Mesothelial cell of epicardium (in vitro differentiated cells): ENCODE measurements at places on chromosomes 16 and 17. TPM values are rescaled to one million over a fixed set of nuclear protein-coding genes. Genes with fewer than 3 reads are reported as not detected.

GRCh38 chr17:37361543-37361942 is 14.2 kb upstream of the C17orf78 start:
- no peaks in the 10 kb centered on the region for H3K27me3 ChIP-seq
- no peak for DNase-seq
- H3K4me1 ChIP-seq = peaks cover 44% of the 10 kb centered on the region
- H3K4me3 ChIP-seq = no peak overlapping the region

GRCh38 chr16:974611-975261 is 4.0 kb upstream of the LMF1 start:
- H3K27ac ChIP-seq = no peak overlapping the region
- no peak overlapping the region for H3K4me3 ChIP-seq
- no peak for DNase-seq
- H3K4me1 ChIP-seq = peaks cover 2% of the 10 kb centered on the region
- H3K27me3 ChIP-seq = peaks cover 34% of the 10 kb centered on the region

GRCh38 chr16:64121473-64121872 is 1000.4 kb downstream of the CDH11 start:
- no peaks in the 10 kb centered on the region for H3K4me1 ChIP-seq
- H3K4me3 ChIP-seq = no peak overlapping the region
- no peaks in the 10 kb centered on the region for H3K36me3 ChIP-seq
- no peak overlapping the region for H3K27ac ChIP-seq

DNA sequence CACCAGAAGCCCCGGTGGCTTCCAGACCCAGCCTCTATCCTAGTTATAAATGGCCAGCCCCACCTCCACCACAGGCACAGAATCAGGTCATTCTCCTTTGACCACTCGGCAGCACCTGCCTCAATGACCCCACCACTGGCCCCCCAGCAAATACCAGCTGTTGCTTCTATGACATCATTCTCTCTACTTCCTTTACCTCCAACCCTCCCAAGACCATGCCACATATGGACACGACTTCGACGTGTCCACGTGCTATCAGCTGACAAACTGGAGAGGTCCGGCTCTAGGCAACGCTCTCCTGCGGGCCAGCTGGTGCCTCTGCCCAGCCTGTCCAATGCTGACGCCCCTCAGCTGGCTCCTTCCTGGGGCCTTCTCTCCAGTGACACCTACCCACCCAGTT is 5.9 kb downstream of the ALYREF start:
- no peak overlapping the region for H3K27ac ChIP-seq
- peaks cover 6% of the 10 kb centered on the region for H3K4me1 ChIP-seq
- no peak for DNase-seq
- no peak overlapping the region for H3K4me3 ChIP-seq
- H3K27me3 ChIP-seq = no peaks in the 10 kb centered on the region

GRCh38 chr17:7382901-7383300 is 2.0 kb downstream of the TNK1 start:
- peaks cover 15% of the 10 kb centered on the region for H3K4me1 ChIP-seq
- no peak overlapping the region for H3K4me3 ChIP-seq
- H3K36me3 ChIP-seq = peaks cover 4% of the 10 kb centered on the region
- no peak overlapping the region for H3K27ac ChIP-seq
- DNase-seq = no peak

DNA sequence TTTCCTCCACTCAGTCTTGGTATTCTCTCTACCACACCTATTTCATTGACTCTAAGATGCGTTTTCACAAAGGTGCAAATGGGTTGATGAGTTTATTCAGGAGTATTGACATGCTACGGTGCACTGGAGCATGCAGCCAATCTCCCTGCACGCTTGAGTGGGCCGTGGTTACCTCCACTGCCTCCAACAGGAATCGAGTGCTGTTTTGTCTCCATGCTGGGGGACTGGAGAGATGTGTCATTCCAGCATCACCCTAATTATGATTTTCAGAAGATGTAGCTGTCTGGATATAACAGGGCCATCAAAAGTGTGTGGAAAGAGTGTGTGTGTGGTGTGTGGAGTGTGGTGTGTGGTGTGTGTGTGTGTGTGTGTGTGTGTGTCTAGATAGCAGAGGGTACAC is 351.6 kb upstream of the ZFHX3 start:
- H3K36me3 ChIP-seq = no peaks in the 10 kb centered on the region
- no peak for DNase-seq
- no peaks in the 10 kb centered on the region for H3K4me1 ChIP-seq
- no peaks in the 10 kb centered on the region for H3K27me3 ChIP-seq
- H3K27ac ChIP-seq = no peak overlapping the region
- no peak overlapping the region for H3K4me3 ChIP-seq

DNA sequence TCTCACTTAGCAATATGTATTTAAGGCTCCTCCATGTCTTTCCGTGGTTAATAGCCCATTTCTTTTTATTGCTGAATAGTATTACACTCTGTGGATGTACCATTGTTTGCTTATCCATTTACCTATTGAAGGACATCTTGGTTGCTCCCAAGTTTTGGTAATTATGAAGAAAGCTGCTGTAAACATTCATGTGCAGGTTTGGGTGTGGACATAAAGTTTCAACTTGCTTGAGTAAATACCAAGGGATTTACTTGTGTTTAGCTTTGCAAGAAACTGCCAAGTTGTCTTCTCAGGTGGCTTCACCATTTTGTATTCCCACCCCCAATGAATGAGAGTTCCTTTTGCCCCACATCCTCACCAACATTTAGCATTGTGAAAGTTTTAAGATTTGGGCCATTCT is 9.5 kb downstream of the LRRC36 start:
- H3K4me3 ChIP-seq = no peak overlapping the region
- no peak overlapping the region for H3K27ac ChIP-seq
- peaks cover 7% of the 10 kb centered on the region for H3K27me3 ChIP-seq
- no peaks in the 10 kb centered on the region for H3K4me1 ChIP-seq
- DNase-seq = no peak

The KRTAP4-3 gene
- total RNA-seq = not detected in 3 replicates
